Ovary (tissue), 10 donors: ENCODE measurements at places on chromosomes 3 and 15. TPM values are rescaled to one million over a fixed set of nuclear protein-coding genes. Genes with fewer than 3 reads are reported as not detected.

Gene CCDC191
- 3.1 TPM for polyA plus RNA-seq

DNA sequence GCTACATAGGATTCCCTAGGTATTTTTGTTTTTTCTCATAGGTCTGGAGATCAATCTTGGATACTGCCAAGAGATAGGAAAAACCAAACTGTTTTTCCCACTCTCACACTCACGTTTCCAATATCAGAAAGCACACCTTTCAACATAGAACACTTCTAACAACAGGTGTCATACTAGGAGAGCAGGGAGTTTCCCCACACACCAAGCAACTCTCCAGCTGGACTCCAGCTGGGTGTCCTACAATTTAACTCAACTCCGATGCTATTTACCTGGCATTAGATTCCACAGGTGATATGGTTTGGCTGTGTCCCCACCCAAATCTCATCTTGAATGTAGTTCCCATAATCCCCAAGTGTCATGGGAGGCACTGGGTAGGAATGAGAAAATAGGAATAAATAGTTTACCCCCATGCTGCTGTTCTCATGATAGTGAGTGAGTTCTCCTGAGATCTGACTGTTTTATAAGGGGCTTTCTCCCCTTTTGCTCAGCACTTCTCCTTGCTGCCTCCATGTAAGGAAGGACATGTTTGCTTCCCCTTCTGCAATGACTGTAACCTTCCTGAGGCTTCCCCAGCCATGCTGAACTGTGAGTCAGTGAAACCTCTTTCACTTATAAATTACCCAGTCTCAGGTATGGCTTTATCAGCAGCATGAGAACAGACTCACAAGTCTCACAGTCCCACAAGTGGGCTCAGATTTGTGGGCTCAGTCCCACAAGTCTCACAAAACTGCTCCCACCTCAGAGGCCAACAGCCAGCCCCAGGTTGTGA, 354.5 kb upstream of the THBS1 start:
- DNase-seq, result no peak

DNA sequence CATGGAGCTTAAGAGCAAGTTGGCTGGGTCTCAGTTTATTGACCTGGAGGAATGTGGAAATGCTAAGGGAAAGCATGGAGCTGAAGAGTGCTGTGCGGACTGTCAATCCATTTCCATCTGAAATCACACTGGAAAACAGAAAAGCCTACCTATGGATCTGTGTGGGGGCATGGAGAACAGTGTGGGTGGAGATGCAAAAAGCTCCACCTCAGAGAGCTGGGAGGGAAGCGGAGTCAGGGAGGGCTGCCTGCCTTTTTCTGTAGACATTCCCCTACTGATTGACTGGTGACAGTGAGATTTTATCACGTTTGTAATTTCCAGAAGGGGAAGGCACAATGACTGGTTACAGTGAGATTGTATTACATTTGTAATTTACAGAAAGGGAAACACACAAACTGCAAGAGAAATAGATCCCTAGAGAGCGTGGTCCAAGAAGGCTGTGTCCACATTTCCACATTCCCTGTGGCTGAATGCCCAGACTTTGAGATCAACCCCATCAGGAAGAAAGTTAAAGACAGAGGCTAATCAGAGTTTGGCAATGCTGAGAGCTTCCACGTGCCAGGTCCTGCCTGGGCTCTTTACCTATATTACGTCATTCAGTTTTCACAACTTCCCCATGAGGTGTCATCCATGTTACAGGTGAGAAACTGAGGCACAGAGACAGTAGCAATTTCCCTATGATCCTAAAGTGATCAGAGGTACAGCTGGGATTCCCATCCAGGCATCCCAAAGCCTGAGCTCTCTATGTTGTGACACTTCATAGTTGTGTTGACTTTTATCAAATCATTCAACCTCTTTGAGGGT, 67.7 kb upstream of the NSMCE3 start:
- no peak for DNase-seq

Gene GHSR
- polyA plus RNA-seq, result not detected

DNA sequence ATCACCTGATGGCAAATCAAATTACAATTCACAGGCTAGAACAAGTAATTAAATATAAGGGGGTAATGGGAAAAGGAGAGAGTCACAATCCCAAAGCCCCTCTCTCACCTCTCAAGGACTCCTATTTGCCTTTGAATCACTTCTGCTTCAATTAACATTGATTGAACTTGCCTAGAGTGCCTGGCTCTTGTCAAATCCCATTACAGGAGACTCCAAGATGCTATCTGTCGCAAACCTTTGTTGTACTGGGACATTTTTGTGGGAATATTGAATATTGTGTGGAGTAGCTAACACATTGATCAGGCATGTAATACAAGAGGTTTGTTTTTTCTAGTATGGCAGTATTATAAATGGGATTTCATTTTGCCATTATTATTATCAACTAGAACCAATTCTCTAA, 412.8 kb upstream of the AZI2 start:
- no peak for DNase-seq

DNA sequence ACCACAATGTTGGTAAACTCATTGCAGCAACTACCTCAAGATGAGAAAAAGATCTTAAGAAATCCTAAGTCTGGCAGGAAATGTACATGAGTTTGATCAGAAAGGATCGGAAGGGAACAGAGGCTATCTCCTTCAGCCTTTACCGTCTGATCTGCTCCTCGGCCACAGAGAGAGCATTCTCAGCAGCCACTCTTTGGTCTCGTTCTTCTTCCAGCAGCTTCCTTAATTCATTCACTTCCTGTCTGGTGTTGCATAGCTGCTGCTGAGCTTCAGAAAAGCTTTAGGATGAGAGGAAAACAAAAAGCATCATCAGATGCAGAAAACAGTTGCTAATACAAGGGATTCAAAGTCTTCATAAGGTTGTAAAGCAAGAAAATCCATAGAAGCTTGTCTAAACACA, 6.6 kb upstream of the HCLS1 start:
- no peak for DNase-seq

DNA sequence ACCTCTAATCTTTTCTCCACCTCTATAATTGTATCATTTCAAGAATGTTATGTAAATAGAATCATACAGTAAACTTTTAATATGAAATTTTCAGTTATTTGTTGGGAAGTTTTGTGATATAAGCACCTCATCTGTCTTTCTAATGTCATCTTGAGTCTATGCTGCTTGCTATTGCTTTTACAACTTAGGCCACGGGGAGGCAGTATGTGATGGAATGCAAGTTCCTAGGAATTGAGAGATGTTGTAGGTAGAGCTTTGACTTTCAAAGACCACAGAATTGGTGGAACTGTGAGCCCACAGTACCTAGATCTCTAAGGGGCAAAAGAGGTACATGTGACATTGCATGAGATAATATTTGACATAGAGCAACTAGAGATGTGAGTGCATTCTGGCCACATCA, 328.3 kb downstream of the MFSD1 start:
- DNase-seq, result no peak

DNA sequence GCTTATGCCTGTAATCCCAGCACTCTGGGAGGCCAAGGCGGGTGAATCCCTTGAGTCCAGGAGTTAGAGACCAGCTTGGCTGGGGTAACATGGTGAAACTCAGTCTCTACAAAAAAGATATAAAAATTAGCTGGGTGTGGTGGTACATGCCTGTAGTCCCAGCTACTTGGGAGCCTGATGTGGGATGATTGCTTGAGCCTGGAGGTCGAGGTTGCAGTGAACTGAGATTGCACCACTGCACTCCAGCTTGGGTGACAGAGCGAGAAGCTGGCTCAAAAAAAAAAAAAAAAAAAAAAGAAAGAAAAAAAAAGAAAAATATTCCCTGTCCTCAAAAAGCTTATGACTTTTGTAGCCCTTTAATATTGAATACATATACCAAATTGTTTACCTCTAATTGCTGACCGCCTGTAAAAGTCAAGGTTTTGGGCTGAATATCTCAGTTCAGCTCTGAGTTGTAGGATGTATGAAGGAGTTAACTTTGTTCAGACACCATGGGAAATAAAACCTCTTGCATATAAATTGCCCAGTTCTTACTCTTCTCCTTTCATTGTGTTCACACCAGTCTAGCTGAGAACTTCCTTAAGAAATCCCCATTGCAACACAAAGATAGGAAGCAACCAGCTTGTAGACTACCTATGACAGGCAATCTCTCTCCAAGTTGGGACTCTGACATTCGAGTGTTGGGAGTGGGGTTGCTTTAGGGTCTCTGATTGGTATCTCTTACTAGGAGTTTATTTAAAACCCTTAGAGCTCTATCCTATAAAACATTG, 97.6 kb upstream of the RASGRP1 start:
- no peak for DNase-seq

Gene A4GNT
- not detected for polyA plus RNA-seq

GRCh38 chr3:83011481-83011880, 1250.0 kb upstream of the GBE1 start:
- no peak for DNase-seq

DNA sequence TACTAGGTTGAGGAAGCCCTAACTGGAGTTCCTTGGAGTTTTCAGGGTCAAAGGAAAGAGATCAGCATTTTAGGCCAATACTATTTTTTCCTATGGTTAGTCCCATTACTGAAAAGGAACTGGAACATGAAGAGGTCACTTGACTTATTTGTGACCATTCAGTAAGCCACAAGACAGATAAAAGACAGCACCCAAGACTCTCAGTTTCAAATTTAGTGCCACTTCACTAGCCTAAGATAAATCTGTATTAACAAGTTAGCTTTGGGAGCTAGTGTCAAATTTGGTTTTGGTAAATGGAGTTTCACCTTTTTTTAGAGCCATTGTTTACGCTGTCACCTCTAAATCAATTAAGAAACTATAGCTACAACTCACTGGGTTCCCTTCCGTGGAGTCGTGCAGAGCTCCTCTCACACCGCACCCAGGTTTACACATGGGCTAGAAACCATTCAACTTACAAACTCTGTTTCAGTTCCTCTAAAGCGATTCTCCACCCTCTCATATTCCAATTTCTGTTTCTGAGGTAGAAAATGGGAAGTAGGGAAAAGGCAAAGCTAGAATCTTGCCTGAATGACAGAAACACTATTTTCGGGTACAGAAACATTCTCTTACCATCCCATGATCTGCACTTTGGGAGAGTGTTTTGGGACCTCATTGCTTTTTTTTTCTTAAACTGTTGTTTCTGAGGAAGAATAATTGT, 14.4 kb downstream of the CCDC32 start:
- no peak for DNase-seq

DNA sequence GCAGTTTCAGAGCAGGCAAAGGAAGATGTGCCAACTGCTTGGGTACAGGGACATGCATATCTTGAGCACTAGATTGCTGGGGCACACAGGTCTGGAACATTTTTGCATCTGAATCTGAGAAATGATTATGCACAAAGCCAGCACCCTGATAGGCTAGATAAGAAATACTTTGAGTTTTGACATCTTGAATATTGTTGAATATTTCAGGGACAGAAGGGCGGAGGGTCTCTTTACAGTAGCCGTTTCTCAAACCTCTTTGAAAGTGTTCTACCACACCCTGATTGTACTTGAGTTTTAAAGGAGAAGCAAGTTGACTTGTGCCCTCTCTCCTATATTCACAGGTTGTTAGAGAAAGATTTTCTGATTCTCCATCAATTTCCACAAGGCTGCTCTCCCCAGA, 188.1 kb upstream of the STRIT1 start:
- DNase-seq, result no peak

DNA sequence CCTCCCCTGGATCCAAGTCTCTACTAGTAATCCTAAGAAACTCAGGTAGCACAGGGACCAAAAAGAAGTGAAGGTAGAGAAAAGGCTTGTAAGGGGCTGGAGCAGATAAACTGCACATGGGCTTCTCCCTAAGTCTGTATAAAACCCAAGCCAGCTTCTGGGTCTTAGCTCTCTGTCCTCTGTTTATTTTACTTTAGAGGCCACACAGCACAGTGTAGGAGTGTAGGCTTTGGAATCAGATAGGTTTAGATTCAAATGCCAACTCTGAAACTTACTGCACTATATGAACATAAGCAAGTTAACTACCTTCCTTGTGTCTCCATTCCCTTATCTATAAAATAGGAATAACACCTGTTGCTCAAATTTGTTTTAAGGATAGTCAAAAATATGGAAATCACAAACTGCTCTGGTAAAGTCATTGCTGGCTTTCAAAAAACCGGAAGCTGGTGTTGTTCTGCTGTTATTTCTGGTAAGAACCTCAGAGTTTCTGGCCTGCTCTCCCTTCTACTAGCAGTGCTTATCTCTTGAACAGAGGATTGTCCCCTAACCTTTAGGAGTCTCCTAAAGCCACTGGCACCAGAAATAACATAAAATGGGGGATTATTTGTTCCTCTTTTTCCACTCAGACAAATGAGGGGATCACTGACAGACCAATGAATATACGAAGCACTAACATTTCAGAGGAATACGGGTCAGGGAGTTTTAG, 33.8 kb downstream of the PIK3R4 start:
- DNase-seq, result no peak

GRCh38 chr15:74958908-74959585, 2.5 kb upstream of the RPP25 start:
- DNase-seq, result no peak

Gene NR2E3
- polyA plus RNA-seq, result not detected

Gene NEK10
- polyA plus RNA-seq, result 0.41 TPM

DNA sequence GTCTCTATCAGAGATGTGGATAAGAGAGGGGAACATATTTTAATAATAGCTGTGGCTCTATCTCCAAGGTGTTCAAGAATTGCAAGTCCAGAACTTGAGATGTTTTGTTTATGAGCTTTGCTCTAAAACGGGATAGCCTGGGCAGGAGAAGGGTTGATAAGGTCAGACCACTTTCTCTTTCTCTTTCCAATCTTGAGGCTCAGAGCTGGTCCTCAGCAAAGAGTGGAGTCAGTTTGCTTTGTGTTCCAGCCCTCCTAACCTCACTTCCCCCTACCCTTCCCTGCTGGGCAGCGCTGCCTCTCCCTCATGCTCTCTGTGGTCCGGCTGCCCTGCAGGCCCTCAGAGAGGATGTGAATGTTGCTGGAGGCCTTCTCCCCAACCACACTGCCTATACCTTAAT, 13.8 kb downstream of the KLHL6 start:
- no peak for DNase-seq

Gene EPB42
- not detected for polyA plus RNA-seq

GRCh38 chr3:175731543-175731942, 872.4 kb downstream of the NAALADL2 start:
- DNase-seq, result no peak

GRCh38 chr3:138325990-138326389, 3.7 kb downstream of the NME9 start:
- no peak for DNase-seq

Gene NFKBIZ
- polyA plus RNA-seq, result 7.5 TPM

GRCh38 chr15:99721104-99721778, 12.0 kb downstream of the LYSMD4 start:
- no peak for DNase-seq

DNA sequence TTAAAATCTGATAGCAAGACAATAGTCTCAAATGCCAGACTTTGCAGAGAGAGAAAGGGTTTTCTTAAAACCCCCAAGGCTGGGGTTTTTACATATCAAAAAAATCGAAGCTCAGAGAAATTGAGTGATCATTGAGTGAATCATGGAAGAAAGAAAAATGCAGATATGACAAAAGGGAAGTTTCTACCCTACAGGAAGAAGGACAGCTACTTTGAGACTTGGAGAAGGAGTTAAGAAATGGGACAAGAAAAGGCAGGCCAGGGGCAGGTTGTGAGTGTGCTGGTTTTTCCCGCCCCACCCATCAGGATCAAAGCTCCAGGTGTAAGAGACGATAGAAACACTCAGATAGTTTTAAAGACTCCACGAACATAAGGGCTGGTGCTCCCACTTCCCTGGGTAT, 18.6 kb downstream of the TMEM158 start:
- DNase-seq, result no peak

- DNase-seq, result no peak
Measured at GRCh38 chr15:82544431-82544830, 4.2 kb upstream of the RPS17 start.

Gene GOLGA6L24
- not detected for polyA plus RNA-seq

Gene CRABP1
- polyA plus RNA-seq, result 0.40 TPM

- no peak for DNase-seq
Measured at GRCh38 chr3:463252-464192, 267.0 kb downstream of the CHL1 start.
